Endothelial cell of umbilical vein (primary cell): ENCODE measurements at places on chromosomes 4 and X. TPM values are rescaled to one million over a fixed set of nuclear protein-coding genes. Genes with fewer than 3 reads are reported as not detected.

The DDIT4L gene
- 1.4 and 2.0 TPM in 2 replicates for total RNA-seq

The ARSJ gene
- total RNA-seq = 44.0 and 50.0 TPM in 2 replicates

The ETDA gene
- not detected in 2 replicates for total RNA-seq

The MAGEC2 gene
- not detected in 2 replicates for total RNA-seq

The MID1 gene
- total RNA-seq = 24.5 and 29.8 TPM in 2 replicates

The SPIN2A gene
- total RNA-seq = 0.75 and 0.76 TPM in 2 replicates

The MAGED2 gene
- 240 and 241 TPM in 2 replicates for total RNA-seq

The AMER1 gene
- total RNA-seq = 1.8 and 2.0 TPM in 2 replicates

The GPR82 gene
- total RNA-seq = not detected in 2 replicates

The CFAP299 gene
- not detected in 2 replicates for total RNA-seq

The KDR gene
- 139 and 145 TPM in 2 replicates for total RNA-seq

The LRAT gene
- not detected in 2 replicates for total RNA-seq

The PAGE2 gene
- total RNA-seq = not detected in 2 replicates

The MAGEB1 gene
- total RNA-seq = not detected in 2 replicates

- DNase-seq = no peak
Observed at GRCh38 chr4:113822555-113823290, 61.2 kb upstream of the CAMK2D start.

GRCh38 chr4:106323119-106323518 is 6.8 kb downstream of the AIMP1 start:
- DNase-seq = no peak

DNA sequence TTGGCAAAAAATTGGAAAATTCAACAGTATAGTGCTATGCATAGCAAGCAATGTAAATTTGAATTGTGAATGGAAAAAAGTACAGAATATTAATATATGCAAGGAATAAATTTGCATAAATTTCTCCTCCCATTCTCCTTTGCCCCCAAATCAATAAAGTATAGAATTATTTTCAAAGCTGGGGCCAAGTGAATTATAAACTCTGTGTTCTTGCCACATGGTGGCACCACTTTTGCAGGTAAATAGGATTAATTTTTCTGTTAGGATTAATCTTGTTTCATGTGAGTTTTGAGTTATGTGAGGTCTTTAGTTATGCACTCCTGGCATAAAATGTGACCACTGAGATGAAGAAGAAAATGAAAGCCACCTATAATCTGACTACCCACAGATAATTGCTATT is 19.9 kb downstream of the COPS4 start:
- DNase-seq = peak; percentile 40

DNA sequence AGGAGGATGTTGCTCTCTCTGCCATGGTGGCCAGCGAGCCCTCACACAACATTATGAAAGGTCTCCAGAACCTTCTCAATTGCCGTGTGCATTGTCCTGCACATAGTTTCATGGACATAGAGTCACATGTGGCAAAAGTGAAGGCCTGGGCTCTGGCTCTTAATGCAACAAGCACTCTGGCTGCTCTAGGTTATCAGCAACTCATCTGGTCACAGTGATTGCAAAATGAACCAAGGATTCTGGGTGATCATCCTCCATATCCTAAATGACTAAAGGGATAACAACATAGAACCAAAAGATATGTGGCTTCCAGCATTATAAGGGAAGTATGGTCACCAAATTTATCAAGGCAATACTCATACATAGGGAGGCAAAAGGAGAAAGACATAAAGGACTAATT is 175.2 kb downstream of the MGST2 start:
- no peak for DNase-seq

GRCh38 chr4:48944252-48944651 is 37.7 kb upstream of the OCIAD2 start:
- DNase-seq = no peak

- DNase-seq = no peak
Observed at GRCh38 chr4:185744946-185745345, 67.0 kb downstream of the SORBS2 start.

- no peak for DNase-seq
Observed at GRCh38 chrX:3143043-3143799, 102.0 kb downstream of the ARSF start.

DNA sequence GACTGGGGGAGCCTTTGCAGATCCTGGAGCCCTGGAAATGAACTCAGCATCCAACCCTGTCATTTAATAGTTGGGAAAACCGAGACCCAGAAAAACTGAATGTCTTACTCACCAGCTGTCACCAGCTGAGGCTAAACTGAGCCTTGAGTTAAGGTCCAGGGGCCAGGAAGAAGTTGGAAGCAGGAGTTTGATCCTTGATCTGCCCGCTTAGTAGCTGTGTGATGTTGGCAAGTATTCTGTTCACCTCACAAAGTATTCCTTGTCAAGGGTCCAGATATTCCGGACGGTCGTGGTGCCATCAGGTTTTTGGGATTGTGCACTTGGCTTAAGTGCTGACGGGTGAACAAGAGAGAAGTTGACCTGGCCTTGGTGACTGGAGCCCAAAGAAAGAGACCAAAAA is 30.7 kb upstream of the PROM1 start:
- no peak for DNase-seq

GRCh38 chr4:92305148-92305877 is 1.5 kb downstream of the GRID2 start:
- DNase-seq = peak; percentile 67

DNA sequence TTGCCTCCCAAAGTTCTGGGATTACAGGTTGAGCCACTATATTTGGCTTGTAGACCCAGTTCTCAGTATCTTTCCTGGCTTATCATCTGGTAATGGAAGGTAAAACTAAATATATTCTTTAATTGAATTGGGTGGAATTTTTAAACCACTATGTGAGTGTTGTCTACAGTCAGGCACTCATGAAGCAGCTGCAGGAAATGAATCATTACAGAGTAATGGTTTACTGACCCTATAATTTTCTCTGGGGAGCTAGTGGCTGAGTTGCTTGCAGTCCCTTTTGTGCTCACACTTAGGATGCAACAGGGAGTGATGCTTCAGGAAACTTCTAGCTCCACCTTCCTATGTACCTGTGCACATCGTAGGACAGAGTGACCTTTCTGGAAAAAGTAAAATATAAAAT is 4.1 kb upstream of the UGT2B7 start:
- peak; percentile 78 for DNase-seq

GRCh38 chr4:140149846-140150635 is 3.9 kb downstream of the MAML3 start:
- DNase-seq = peak; percentile 69

- no peak for DNase-seq
Observed at GRCh38 chr4:76589402-76589801, 154.4 kb downstream of the SHROOM3 start.

DNA sequence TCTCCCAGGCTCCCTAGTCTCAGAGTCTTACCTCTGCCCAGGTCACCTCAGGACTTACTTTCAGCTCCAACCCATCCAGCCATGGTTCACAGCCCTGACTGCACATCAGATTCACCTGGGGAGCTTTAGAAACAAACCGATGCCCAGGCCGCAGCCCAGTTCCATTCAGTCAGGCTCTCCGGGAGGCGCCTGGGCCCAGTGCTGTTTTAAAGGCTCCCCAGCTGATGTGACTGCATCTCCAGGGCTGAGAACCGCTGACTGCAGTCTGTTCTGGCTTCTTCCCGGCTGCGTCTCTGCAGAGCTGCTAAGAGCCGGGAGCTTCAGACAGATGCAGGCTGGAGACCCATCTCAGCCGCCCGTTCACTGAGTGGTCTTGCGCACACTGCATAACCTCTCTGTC is 44.4 kb upstream of the LGI2 start:
- DNase-seq = no peak

DNA sequence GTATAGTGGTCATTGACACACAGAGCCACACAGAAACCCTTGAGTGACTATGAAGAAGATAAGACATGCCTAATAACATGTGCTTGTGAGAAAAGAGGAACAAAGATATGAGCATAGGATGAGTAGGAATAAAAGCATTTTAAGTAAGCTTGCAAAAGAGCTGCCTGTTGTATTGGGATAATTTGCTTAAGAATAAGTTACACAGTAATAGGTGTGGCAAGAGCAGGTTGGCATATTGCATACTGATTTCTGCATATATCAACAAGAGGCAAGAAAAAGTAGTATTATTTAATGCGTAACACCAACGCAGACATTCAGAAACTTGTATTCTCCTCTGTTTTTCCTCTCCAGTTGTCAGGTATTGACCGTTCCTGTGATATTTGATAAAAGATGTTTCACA is 111.5 kb upstream of the UGT8 start:
- DNase-seq = no peak
